Amniotic stem cell (primary cell): ENCODE measurements at places on chromosomes 3 and 15.

DNA sequence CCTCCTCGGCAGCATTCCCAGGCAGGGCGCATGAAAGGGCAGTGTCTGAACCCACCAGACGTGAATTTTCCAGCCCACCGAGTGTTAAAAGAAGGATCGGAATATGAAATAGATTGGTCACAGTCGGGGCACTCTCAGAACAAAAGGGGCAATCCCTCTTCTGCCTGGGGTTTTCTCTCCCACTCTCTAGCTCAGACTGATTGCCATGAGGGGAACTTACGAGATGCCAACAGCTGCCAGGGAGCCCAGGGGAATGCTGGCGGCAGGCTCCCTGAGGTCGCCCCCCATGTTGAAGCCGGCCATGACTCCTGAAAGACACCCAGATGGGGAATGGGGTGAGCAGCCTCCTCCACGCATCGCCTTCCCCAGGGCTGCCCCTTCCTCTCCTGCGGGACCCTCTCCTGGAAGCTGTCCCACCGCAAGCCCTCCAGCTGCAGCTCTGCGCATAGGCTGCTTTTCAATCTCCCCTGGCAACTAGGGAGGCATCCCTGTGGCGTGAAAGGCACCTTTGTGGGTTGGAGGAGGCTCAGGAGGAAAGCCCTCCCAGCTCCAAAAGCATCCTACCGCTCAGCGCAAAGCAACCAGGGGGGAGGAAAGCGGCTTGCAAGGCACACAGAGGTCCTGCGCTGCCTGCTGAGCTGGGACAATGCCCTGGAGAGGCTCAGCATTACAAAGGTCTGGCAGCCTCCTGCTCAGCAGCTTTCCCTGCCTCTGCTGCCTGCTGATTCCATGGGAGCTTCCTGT lies 64.8 kb upstream of the HEG1 start:
- no peak for DNase-seq

DNA sequence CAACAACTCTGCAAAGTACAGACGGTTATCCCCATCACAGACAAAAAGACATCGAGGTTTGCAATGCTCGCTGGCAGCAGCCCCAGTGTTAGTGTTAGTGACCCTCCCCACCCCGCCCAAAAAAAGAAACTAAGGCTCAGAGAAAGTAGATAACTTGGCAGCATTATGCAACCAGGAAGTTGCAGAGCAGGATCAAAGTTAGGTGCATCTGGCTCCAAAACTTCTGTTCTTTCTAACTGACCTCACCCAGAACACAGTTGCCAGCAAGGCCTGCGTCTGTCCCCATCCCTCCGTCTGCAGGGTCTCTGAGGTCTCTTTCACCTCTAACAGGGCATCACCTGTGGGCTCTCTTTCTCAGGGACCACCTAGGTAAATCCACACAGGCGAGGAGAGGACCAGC lies 51.5 kb downstream of the BDH1 start:
- no peak for DNase-seq

- no peak for DNase-seq
Measured at GRCh38 chr3:127525373-127525772, 65.2 kb downstream of the TPRA1 start.

- no peak for DNase-seq
Measured at GRCh38 chr3:181859518-181859917, 147.8 kb downstream of the SOX2 start.

DNA sequence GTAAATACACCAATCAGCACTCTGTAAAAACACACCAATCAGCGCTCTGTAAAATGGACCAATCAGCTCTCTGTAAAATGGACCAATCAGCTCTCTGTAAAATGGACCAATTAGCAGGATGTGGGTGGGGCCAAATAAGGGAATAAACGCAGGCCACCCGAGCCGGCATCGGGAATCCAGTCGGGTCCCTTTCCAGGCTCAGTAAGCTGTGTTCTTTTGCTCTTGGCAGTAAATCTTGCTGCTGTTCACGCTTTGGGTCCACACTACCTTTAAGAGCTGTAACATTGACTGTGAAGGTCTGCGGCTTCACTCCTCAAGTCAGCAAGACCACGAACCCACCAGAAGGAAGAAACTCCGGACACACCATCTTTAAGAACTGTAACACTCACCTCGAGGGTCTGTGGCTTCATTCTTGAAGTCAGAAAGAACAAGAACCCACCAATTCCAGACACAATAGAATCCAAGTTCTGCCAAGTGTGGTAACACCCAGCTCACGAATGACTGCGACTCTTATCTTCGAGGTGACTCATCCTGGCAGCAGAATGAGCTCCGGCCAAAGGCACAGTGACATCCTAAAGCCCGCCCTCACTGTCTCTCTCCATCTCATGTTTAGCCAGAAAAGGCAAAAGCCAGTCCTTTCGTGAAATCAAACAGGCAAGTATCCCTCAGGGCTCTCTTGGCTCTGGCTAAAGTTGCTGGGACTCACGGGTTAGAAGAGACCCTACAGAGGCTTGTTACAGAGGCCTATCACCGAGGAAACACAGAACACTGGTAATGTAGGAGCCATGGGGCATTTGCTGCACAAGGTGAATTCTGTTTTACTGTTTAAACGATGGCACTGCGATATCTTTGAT lies 155.2 kb downstream of the FAM43A start:
- DNase-seq: no peak

DNA sequence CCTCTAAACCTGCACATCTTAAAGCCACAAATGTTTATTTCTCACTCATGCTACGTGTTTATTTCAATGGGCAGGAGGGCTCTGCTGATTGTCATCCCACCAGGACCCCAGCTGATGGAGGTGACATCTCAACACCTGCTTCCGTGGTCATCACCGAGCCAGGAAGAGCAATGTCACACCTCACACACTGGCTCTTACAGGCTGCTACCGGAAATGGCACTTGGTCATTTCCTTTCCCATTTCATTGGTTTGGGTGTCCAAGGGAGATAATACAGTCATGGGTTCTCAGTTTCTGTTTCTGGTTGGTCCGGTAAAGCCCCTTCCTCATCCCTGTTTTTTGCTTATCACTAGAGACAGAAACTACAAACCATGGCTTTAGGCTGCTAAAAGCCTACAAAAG lies 41.9 kb downstream of the ABHD2 start:
- DNase-seq: no peak

GRCh38 chr3:77040216-77040615 lies 317 bp downstream of the ROBO2 start:
- DNase-seq: no peak

DNA sequence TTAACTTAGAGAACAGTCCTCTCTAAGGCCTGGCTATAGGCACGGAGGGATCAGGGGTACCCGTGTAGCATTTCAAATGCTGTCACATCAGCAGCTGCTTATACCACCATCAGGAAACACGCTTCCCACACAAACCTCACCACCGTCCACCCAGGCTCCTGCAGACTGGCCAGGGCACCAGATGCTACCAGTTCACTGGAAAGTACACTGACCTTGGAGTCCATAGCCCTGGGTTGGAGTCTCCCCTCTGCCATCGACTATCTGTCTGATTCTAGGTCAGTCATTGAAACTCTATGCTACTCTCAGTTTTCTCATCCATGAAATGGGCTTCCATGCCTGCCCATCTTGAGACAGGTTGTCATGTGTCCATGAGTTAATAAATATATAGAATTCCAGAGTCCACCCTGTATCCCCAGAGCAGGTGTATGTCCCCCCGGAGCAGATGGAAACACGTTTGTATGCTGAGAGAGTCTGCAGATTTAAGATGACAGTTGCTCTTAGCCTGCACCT lies 156.0 kb upstream of the SMAD3 start:
- no peak for DNase-seq

GRCh38 chr15:35330916-35331315 lies 215.0 kb downstream of the DPH6 start:
- DNase-seq: no peak

DNA sequence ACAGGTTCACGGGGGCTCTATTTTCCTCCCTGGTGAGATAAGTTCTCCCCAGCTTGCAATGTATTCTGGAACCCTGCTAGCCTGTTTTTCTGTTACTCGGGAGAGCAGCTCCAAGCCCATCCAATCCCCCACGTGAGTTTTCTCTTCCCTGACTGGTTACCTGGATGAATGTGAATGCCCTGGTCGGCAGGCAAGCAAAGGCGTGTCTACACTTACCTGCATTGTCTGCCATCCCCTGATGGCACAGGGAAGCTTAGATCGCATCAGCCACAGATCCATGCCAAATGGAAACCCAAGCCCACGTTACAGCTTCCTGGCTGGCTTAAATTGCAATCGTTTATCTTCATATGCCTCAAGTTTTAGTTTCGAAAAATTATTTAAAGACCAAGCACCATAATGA lies 149.9 kb downstream of the FOXP1 start:
- DNase-seq: no peak

- DNase-seq: no peak
Measured at GRCh38 chr3:13415236-13415986, 4.7 kb downstream of the NUP210 start.

GRCh38 chr3:177420651-177421480 lies 223.6 kb upstream of the TBL1XR1 start:
- DNase-seq: no peak

DNA sequence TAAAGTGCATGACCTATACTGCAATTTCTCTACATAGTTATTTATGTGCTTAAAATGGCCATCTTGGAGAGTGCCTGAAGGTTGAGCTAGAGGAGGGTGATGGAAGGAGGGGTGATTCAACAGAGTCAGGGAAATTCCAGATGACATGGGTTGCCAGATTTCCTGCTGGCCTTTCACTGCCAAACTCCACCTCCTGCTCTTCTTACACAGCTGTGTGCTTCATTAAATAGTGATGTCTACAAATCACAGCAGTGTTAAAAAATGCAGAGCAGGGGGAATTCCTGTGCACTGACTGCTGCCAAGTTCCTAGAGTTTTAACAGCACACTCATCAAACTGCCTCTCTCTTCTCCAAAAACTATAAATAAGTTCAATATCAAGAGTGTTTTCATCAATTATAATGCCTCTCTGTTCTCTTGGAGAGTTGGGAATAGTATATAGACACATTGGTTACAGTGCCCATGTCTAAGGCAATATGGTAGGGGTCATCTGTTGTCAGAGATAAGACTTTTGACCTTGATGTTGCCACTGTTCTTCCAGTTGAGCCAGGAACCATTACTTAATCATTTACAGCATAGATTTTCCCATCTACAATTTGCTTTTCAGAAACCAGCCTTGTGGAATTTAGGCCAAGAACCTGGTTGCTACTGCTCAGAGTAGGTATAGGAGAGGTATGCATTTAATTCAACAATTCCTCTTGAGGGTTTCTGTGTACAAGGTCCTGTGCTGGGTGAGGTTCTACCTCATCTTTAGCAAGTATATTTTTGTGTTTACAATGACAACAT lies 79.6 kb downstream of the TP63 start:
- peak; percentile 89 for DNase-seq

DNA sequence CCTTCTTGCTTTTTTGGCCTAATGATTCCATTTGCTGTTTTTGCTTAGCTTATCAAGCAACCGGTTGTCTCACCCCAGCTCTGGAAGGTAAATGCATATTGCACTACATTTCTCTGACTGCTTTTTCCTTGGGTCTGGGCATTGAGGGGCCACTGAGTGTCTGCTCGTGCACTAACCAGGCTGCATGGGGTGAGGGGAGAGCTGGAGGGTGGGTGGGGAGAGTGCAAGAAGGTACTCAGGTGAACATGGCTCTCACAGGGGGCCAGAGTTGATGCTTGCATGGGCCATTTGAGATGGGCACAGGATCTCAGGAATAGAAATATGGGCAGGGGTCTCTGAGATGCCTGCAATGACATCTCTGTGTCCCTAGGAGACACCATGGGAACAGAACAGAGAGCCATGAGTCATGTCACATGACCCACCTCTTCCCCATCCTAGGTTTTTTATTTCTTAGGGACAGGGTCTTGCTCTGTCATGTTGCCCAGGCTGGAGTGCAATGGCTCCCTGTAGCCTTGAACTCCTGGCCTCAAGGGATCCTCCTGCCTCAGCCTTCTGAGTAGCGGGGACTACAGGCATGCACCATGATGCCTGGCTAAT lies 6.2 kb downstream of the ALPK3 start:
- DNase-seq: no peak

DNA sequence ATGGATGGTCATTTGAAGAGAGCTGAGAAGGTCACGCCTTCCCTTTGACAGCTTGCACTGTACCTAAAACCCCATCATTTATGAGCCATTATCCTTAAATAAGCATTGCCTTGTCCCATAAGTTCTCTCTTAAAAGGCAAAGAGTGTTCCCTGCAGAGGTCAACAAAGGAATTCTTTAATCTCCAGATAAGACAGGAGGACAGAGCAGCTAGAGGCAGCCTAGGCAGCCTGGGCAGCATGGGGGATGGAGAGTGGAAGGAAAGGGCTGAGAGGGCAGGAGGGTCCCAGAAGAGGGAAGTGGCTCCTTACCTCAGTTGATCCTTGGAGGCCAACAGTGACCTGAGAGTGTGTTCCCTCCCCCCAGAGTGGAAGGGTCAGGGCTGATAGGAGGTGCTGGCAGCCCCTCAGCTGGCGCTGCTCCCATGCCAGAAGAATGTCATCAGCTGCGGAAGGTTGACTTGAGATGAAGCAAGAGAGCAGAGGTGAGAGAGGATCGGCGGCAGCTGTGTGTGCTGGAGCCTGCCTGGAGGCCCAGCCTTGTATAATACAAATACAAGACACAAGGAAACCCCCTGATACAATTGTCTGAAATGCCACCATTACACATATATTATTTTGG lies 12.8 kb downstream of the KBTBD13 start:
- no peak for DNase-seq

GRCh38 chr3:70308760-70309159 lies 3.7 kb downstream of the MDFIC2 start:
- DNase-seq: no peak

DNA sequence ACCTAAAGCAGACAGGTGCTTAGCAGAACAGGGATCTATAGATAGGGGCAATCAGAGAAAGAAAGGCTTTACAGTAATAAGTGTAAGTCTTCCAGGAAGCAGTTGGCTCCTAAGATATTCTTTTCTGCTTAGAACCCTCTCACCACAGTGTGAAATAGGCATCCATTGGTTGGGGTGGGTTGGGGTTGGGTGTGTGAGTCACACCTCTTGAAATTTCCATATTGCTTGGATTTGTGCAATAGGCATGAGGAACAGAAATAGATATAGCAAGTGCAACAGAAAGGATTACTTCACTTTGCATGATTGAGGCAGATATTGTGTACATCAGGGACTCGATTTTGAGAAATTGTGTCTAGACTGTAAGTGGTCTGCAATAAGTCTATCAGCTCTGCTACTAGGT lies 200.1 kb upstream of the GAP43 start:
- DNase-seq: no peak

DNA sequence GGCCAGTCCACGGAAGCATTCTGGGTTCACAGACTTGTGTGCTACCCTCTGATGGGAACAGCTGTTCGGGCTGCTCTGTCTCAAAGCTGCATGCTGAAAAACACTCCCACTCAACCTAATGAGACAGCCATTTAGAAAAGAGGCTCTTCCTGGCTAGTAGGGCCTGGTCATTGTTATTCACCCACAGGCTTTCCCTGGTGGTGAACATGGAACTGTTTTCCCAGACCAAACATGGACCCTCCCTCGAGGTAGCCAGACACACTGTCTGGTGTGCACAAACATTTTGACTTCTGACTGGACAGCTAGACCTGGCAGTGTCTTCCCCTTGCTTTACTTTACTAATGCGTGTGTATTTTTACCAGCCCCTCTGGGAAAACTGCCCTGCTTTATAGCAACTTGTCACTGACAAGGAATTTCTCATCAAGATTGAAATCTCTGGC lies 39.0 kb downstream of the MECOM start:
- DNase-seq: no peak

GRCh38 chr15:41983221-41983620 lies 10.9 kb upstream of the EHD4 start:
- no peak for DNase-seq
